ENCODE measurements at places on chromosomes 6 and 20.

GRCh38 chr6:157760589-157761330 is 62.3 kb upstream of the SNX9 start:
- DNase-seq: no peak

- no peak for DNase-seq
These were observed 3.3 kb downstream of the ID1 start for GRCh38 chr20:31608251-31608945.

DNA sequence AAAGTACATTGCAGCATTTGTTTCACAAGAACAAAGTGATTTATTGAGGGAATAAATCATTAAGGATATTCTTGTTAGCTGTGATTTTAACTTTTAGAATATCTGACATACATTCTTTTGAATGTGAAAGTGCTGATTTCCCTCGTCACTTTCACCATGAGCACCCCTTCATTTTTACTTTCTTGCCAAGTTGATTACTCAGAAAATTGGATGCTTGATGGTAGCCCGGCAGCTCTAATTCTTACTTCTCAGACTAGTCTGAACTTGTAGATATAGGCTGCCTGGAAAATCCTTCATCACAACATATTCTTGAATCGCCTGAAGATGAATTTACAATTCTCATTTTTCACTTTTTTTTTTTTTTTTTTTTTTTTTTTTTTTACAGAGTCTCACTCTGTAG is 147.1 kb upstream of the SMLR1 start:
- DNase-seq: no peak

- no peak for DNase-seq
These were observed 9.5 kb downstream of the PHACTR3 start for GRCh38 chr20:59613861-59614260.

DNA sequence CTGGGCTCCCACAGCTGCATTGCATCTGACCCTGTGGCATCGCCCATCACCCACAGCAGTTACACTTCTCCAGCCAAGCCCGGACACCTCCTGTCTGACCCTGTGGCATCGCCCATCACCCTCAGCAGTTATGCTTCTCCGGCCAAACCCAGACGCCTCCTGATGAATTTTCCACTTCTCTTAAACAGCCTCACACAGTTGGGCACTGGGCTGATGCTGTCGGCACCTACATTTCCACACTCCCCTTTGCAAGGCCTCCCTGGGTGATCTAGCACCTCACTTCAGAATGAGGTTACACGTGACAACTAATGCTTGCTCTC is 175.2 kb upstream of the ARID1B start:
- no peak for DNase-seq

GRCh38 chr20:21353236-21353635 is 44.1 kb downstream of the NKX2-4 start:
- no peak for DNase-seq

DNA sequence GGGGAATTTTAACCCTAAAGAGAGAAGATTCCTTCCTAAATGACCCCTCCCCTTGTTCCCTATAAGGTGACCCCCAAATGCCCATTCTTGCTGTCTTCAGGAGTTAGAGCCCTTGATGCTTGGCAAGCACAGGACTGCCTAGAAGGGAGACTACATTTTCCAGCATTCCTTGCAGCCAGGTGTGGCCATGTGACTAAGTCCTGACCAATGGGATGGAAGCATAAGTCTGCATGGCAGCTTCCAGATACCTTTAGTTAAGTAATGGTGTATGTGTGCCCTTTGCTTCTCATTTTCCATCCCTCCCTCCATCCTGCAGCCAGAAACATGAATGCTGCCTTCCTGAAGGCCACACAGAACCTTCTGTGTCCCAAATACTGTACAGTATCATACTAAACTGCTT is 5.5 kb downstream of the BFSP1 start:
- no peak for DNase-seq

DNA sequence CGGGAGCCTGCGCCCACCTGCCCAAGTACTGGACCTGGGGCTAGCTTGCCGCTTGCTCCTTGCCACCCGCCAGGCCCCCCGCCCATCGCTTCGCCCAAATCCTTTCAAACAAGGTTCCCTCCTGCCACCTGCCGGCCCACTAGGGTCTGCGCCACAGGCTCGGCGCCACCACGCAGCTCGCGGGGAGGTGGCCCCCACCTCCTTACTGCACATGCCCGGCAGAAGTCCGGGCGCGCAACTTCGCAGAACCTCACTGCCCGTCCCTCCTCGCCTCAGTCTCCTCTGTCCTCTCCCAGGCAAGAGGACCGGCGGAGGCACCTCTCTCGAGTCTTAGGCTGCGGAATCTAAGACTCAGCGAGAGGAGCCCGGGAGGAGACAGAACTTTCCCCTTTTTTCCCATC is 11.2 kb downstream of the GNAS-AS1 start:
- DNase-seq: no peak

DNA sequence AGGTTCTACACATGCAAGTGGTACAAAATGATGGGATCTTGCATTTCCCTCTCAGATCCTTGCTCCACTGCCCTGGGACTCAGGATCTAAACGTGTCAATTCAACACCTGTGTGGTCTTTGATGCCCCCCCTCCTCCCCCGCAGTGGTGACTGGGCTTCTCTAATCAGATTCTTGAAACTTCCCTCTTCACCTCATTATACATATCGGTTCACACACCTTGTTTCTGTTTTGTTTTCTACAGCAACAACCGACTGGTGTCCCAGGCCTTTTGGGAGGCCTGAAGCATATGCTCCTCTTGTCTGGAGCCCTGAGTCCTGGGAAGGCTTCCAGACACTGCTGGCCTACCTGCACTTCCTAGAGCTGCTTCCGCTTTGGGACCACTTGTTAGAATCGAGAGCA is 20.0 kb downstream of the SAMD3 start:
- DNase-seq: no peak

GRCh38 chr20:56865055-56865454 is 235.9 kb downstream of the TFAP2C start:
- no peak for DNase-seq

DNA sequence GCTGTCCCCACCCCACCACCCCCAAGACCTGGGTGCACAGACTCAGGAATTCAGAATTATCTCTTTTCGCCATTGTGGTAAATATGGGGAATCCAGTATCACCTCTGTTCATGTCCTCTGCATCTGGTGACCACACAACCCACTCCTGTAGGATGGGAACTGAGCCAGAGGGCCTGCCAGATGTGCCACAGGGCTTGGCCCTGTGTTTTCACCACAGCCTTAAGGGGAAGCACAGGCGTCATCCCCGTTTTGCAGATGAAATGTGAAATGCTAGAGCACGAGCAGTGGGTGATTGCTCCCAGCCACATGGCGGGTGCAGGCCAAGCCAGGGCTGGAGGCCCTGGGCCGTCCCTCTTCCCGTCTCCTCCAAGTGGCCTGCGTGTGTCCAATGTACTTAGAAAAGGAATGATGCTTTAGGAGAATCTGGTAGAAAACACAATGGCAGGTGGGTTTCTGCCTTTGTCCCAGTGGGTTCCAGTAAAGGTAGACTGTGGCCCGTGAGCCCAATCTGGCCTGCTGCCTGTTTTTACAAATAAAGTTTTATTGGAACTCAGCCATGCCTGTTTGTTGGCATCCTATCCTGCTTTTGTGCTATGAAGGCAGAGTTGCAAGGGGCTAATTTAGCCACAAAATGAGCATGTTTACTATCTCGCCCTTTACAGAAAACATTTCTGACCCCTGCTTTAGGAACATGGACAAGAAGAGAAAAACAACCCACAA is 309.2 kb downstream of the CDH4 start:
- no peak for DNase-seq

- DNase-seq: peak; percentile 93
These were observed 18.5 kb upstream of the FAM184A start for GRCh38 chr6:119096721-119097565.

DNA sequence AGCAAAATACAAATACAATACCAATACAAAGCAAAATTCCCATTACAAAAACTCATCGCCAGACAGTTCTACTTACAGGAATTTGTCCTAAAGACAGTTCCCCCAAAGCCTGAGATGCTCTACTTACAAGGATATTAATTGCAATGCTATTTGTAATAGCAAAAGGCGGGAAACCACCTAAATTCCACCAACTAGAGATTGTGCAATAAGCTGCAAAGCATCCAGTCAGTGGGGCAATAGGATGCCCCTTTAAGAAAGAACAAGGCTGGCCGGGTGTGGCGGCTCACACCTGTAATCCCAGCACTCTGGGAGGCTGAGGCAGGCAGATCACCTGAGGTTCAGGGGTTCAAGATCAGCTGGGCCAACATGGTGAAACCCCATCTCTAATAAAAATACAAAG is 39.1 kb downstream of the FAM209B start:
- no peak for DNase-seq

DNA sequence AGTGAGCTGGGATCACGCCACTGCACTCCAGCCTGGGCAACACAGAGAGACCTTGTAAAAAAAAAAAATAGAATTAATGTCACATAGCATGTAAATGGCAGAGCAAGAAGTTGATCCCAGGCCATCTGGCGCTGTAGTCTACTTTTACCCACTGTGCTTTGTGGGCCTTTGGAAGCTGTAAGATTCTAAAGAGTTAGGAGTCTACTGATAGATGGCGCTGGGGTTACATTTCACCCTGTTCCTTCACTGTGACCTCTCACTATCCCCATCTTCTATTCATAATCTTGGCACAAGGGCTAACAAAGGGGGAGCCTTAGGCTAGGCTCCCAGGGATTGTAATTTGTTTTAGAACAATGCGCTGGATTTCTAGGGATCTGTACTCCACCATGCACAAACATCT is 24.4 kb downstream of the SIRPD start:
- DNase-seq: no peak

- no peak for DNase-seq
These were observed 274.3 kb downstream of the CD109 start for GRCh38 chr6:73969971-73970970.

DNA sequence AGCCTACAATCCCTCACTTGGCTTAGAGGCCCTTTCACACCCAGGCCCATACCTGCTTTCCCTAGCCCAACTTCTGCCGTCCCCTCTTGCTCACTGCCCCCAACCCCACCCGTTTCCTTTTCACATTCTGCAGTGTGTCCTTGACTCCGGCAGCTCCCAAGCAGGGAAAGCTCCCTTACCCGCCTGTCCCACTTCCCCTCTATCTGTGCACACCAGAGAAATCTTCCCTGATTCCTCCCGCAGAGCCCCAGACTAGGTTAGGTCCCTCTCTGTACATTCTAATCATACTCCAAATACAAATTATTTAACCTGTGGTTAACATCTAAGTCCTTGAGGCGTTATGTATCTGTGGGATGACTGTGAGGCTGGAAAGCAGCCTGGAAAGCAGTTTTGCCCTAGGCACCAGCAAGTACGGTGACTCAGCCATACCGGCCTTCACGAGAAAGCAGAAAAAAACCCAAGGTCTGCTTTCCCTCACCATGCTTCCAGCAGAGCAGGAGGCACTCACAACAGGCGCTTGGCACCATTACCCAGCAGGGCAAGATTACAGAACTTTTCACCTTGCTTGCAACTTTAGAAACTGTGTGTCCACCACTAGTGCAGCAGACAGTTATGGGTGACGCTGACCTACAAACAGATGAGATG is 22.3 kb downstream of the ELOVL5 start:
- DNase-seq: no peak

- no peak for DNase-seq
These were observed 142.2 kb downstream of the MOXD1 start for GRCh38 chr6:132259070-132259469.

DNA sequence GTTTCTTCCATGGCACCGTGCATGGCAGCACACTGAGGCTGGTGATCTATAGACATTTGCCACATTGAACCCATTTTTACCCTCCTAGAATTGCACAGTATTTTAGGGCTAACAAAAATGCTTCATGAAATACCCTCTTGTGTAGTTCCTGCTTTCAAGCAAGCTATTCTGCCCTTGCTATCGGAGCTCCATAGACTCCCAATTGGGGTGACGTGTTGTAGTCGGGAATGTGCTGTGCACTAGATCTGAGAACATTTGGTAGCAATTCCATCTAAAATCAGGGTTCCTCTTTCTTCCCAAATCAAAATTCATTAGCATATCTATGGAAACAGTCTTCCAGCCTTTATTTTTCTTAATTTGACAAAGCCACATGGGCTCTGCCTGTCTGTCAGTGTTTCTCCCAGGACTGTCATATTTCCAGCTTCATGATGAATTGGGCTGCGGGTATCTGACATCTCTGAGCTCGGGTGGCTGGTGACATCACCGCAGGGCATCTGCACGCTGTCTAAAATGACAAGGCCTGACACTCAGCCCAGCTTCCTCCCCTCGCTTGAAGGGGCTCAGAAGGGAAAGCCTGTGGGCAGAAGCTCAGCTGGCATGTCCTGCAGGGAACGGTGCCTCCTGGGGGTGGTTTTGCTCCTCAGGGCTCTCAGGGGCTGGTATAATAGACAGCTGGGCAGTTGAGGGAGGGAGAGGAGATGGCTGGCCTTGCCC is 406.4 kb downstream of the QKI start:
- DNase-seq: no peak

DNA sequence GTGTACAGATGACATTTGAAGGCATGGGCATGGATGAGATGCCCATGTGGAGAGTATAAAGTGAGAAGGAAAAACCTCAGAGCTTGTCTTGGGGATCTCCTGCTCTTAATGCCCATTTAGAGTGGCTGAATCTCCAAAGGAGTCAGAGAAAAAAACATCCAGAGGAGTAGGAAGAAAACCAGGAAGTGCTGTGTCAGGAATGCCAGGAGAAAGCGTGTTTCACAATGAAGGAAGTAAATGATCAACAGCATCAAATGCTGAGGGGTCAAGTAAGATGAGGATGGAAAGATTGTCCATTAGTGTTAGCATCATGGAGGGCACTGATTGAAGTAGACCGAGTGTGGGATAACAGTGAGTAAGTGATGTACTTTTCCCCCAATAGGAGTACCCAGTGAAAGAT is 56.1 kb downstream of the FIG4 start:
- no peak for DNase-seq

- DNase-seq: no peak
These were observed 328.4 kb downstream of the TPBG start for GRCh38 chr6:82691997-82692396.

DNA sequence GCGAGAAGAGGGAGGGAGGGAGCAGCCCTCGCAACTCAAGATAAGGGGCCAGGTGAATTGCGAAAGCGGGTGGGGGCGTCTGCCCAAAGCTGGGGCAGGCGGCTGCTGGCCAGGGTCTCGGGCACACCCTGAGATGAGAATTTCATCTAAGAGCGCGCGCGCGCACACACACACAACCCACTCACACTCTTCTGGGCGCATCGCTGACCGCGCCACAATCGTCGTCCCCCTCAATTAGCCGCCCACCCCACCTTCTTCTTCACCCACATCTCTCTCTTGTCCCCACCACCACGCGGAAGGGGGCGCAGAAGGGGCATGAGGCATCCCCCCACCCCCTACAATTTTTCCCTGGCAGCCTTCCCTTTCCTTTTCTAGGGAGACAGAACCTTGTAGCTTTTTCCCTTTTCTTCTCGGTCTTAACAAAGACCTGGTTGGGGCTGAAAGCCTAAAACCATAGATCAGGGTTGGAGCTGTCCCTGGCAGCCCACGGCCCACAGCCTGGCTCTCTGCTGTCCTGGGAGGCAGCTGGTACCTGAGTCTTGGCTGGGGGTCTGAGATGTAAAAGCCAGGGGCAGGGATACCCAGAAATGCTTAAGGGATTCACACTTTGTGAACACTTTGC is 737 bp upstream of the PTPRT start:
- DNase-seq: no peak

- no peak for DNase-seq
These were observed 440.0 kb downstream of the HAO1 start for GRCh38 chr20:7500231-7500663.

Measured in vagina (tissue), 2 donors.